ENCODE measurements at places on chromosomes 7 and 10.

GRCh38 chr7:146539836-146540235, 423.2 kb downstream of the CNTNAP2 start:
- no peak for DNase-seq

- no peak for DNase-seq
Observed at GRCh38 chr10:4698075-4698474, 127.9 kb upstream of the AKR1E2 start.

DNA sequence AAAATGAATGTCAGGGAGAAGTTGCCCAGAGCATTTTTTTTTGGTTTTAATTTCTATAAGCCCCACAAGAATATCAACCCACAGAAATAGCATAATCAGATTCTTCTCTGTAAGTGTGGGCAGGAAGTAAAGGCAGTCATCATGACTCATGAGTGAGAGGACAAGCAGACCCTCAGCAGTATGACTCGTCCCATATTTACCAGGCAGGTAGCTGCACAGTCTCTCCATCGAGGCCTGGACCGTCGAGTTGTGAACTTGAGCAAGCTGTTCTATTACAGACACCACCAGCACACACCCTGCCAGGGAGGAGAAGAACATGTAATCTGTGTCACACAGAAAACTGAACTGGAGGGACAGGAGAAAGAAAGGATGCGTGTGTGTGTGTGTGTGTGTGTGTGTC, 37.8 kb downstream of the AOAH start:
- DNase-seq: no peak

DNA sequence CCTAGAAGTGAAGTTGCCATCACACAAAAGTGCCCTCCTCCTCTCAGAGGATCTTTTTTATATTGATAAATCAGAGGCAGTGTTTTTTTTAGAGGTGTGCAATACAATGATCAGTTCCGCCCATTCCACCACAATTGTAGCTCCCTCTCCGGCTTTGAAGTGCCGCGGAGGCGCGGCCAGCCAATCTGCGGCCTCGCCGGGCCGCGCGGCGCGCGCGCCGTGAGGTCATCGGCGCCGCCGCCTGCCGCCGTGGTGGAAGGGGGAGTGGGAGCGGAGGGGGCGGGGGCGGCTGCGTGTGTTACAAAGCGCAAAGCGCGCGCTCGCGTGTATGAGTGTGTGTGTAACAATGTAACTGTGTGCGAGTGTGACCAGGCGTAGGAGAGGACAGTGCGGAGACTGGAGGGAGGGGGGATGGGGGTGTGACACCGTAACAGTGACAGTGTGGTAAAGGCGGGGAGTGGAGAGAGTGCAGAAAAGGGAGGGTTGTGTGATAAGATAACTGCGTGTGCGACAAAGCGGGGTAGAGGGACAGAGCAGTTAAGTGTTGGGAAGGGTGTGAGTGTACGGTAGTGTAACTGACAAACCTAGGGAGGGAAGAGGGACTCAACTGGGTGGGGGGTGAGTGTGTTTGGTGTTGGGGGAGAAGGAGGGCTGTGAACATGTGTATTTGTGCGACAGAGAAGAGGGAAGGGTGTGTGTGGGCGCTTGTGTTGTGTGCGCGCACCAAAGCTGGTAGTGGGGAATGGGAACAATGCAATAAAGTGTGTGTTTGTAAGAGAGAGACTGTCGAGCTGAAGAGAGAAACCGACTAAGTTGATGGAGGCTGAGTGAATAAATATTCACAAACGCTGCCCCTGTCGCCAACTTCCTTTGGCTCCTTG, at the start of gene SP8:
Gene SP8, minus strand, starts transcription at position 108 of the 881 bp plus-strand sequence. Its CDS starts 88 bp downstream, at position 20.
- DNase-seq: peak; percentile 67

DNA sequence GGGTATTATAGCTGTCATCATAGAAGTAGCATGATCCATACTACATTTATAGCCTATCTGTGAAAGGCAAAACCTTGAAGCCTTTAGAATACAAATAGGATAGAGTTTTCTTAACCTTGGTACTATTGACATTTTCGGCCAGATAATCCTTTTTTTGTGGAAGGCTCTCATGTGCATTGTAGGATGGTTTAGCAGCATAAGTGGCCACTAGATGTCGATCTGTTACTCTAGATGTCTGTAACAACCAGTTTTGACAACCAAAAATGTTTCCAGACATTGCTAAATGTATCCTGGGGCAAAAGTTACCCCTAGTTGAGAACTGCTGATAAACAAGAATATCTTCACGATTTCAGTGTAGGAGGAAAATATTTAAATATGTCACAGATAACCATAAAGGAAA, 319.4 kb upstream of the GALNT17 start:
- DNase-seq: no peak

DNA sequence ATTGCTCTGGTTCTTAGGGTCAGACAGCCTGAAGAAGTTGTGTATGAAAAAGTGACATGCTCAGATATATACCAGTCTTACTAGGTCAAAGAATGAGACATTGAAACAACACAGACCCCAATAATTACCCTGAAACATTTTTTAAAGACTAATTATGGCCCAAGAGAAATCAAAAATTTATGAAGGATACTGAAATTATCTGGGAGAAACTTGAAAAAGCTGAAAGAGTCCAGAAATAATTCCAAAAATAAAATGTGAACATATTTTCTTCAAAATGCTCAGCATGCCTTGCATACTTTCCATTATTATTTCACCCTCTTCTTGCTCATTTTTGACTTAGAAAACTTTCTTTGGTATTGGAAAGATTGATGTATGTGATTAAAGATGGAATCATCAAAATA, 198.9 kb upstream of the CCDC6 start:
- no peak for DNase-seq

GRCh38 chr10:48502791-48503190, 102.1 kb downstream of the ARHGAP22 start:
- DNase-seq: no peak

- no peak for DNase-seq
Observed at GRCh38 chr7:91559947-91560346, 295.7 kb downstream of the FZD1 start.

DNA sequence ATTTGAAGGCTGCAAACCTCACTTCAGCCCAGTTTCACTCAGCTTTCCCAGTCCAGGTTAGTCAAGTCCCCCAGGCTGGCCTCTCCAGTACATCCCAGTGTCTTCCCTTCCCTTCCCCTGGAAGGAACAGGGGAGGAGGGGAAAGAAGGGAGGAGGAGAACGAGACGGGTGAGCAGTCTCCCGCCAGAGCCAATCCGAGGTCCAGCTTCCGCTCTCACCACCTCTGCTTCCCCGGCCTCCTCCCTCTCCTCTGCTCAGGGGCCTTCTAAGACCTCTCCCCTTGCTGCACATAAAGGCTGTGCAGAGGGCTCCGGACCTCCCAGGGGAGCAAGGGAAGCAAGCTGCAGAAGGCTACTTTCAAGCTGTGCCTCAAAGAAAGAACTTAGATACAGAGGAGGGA, 4.1 kb downstream of the ATG9B start:
- DNase-seq: no peak

DNA sequence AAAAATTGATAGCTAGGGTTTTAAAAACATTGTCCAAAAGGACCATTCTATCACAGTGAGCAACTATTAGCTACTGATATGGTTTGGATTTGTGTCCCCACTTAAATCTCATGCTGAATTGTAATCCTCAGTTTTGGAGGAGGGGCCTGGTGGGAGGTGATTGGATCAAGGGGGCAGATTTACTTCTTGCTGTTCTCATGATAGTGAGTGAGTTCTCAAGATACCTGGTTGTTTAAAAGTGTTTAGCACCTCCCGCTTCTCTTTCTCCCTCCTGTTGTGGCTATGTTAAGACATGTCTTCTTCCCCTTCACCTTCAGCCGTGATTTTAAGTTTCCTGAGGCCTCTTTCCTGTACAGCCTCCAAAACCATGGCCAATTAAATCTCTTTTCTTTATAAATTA, 500.4 kb upstream of the POT1 start:
- no peak for DNase-seq

DNA sequence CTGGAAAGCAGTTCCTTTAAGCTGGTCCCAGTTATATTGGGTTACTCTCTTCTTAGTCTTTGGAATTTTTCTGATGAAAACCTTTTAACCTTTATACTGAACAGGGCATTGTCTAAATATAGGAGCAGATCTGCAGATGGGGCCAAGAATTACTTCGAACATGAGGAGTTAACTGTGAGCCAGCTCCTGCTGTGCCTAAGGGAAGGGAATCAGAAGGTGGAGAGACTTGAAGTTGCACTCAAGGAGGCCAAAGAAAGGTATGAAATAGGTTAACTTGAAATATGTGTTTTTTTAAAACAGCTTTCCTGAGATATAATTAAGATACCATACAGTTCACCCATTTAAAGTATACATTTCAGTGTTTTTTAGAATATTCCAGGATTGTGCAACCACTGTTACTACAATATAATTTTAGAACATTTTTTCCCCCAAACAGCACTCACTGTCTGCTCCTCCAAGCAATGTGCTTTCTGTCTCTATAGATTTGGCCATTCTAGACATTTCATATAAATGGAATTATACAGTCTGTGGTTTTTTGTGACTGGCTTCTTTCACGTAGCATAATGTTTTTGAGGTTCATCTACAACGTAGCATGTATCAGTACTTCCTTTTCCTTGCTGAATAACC, 18.9 kb downstream of the OPTN start:
- no peak for DNase-seq

GRCh38 chr7:101133621-101134398, 6.9 kb downstream of the SERPINE1 start:
- no peak for DNase-seq

DNA sequence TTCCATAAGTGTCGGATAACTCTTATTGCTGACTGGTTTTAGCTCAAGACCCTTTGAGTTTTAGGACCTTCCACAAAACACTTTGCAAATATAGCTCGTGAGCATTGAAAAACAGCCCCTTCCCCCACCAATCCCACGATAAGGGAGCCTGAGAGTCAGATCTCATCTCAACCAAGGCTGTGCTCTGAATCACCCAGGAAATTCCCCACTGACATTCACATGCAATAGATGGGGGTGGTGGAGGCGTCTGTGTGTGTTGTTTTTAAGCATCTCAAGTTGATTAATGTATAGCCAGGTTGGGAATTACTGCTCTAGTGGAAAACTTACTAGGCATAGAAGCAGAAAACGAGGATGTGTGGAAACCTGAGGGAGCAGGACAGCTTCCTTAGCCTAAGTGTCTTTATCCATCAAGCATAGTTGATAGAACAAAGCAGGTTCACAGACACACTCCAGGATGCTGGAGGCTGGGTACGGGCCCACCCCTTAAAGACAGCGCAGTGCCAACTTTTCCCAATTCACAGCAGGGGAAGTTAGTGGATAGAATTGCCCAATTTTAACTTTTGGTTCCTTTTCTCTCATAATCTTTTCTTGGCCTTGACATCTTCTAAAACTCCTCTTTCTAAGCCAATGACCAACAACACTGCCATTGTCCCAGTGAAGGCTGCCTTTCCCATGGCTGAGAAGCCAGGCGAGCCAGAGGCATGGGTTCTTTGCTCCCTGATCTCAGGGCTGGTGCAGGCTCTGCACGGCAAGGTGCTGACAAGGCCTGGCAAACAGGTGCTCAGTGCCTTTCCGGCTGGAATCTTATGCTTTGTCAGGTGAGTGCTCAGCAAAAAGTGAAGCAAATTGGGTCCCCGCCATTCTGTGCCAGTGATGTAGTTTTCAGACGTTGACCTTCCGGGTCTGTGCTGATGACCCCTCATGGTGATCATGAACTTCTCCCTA, 98.5 kb upstream of the INSIG1 start:
- DNase-seq: peak; percentile 51

DNA sequence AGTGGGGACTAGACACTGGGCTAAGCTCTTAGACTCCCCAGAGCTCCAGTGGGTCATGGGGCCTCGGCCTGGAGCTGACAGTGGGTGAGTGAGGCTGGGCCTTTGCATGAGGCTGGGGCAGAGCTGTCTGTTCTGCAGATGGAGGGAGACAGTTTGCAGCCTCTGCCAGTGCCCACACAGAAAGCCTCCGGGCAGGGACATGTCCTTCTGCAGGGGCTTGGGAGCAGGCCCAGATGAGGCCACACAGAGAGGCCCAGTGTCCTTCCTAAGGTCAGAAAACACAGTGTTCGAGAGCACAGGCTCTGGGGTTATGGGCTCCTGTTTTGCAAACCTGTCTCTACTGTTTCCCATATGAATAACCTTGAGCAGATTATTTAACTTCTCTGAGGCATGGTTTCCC, 25.1 kb upstream of the HK1 start:
- no peak for DNase-seq

GRCh38 chr7:157613575-157614322, 276.9 kb downstream of the DNAJB6 start:
- no peak for DNase-seq

DNA sequence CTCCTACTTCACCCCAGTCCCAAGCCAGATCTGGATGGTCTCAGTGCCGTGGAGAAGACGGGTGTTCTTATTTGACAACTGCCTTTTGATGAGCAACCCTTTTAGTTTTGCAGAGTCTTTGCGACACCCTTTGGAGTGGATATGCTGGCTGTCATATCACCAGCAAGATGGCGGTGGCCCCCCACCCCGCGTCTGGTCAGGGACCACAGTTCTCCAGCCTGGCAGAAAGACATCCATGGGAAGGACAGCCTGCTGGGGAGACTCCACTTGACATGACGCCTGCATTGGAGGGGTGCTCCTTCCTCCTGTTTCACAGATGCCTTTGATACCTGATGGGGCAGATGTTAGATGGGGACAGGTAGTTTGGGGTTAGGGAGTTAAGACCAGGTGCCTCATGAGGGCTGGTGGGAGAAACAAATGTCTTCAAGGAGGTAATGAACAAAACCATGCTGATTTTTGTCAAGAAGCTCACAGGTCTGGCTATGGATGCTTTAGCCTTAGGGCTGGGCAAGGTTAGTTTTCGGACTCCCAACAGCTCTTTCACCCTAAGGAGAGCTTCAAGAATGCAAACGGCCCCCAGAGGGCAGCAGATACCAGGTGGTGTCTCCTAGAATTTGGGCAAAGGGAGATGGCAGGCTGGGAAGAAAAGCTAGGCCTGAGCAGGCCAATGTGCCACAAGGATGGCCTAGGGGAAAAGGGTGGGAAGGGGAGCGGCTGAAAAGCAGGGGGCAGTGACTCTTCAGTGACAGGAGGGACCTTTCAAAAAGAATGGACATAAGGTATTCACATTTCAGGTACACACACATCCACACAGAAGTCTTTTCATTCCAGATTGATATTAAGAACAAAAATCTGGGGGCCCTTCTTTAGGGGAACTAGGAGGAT, 95.2 kb downstream of the CLEC2L start:
- DNase-seq: peak; percentile 16

- DNase-seq: no peak
Observed at GRCh38 chr10:29763396-29763795, 128.6 kb upstream of the SVIL start.

- DNase-seq: no peak
Observed at GRCh38 chr7:85479918-85480643, 293.2 kb upstream of the SEMA3D start.

GRCh38 chr10:114095559-114096337, 52.1 kb downstream of the ADRB1 start:
- peak; percentile 60 for DNase-seq

- no peak for DNase-seq
Observed at GRCh38 chr7:157058701-157059100, 48.2 kb upstream of the MNX1 start.

DNA sequence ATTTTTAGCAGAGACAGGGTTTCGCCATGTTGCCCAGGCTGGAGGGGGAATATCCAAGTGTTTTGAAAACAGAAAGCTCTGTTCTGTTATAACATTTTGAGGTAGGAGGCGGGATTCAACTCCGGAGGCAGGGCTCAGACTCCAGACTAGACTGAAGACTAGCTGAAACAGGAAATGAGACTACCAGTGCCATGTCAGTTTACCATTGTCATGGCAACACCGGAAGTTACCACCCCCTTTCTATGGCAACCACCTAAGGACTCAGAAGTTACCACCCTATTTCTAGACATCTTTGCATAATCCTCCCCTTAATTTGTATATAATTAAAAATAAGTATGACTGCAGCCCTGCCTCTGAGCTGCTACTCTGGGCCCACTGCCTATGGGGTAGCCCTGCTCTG, 1069.1 kb upstream of the AUTS2 start:
- no peak for DNase-seq

- DNase-seq: no peak
Observed at GRCh38 chr7:116912269-116912909, 40.9 kb upstream of the ST7 start.

All from GM20000 (cell line).